ENCODE measurements at places on chromosomes 4 and X. TPM values are rescaled to one million over a fixed set of nuclear protein-coding genes. Genes with fewer than 3 reads are reported as not detected.

The CT45A10 gene
- total RNA-seq = not detected

The VEGFC gene
- 80.3 TPM for total RNA-seq

The TMEM35A gene
- total RNA-seq = 0.07 TPM

The NPY5R gene
- not detected for total RNA-seq

The CXorf65 gene
- total RNA-seq = not detected

The CXCL5 gene
- total RNA-seq = 1.7 TPM

The OPRPN gene
- not detected for total RNA-seq

The CSAG3 gene
- total RNA-seq = not detected

The NXF2 gene
- total RNA-seq = not detected

The PAGE2 gene
- not detected for total RNA-seq

The HPGDS gene
- total RNA-seq = not detected

The TRIML2 gene
- 18.7 TPM for total RNA-seq

The TMEM31 gene
- total RNA-seq = not detected

The ART3 gene
- not detected for total RNA-seq

The RNF128 gene
- 2.8 TPM for total RNA-seq

The F9 gene
- not detected for total RNA-seq

The MAGED4 gene
- 6.0 TPM for total RNA-seq

The RPA4 gene
- 0.44 TPM for total RNA-seq

The KDM5C gene
- total RNA-seq = 40.2 TPM

The KCND1 gene
- 0.54 TPM for total RNA-seq

All from foreskin keratinocyte (primary cell).